ENCODE measurements at places on chromosomes 12 and 14.

DNA sequence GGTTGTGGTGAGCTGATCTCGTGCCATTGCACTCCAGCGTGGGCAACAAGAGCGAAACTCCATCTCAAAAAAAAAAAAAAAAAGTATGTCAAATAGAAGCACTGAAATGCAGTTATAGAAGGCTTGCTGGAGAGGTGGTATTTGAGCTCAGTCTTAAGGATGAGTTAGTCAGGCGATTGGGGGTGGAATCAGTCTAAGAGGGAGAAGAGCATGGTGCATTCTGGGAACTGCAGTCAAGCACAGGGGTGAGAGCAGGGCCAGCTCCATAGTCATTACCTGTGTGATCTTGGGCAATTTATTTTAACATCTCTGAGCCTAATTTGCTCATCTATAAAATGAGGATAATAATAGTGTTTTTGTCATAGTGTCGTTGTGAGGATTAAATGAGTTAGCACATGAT is 5.9 kb upstream of the GNB3 start:
- no peak for DNase-seq

- DNase-seq = no peak
These were observed 18.7 kb upstream of the OXA1L start for GRCh38 chr14:22747769-22748168.

- no peak for DNase-seq
These were observed 201.7 kb downstream of the STXBP6 start for GRCh38 chr14:24848102-24848790.

DNA sequence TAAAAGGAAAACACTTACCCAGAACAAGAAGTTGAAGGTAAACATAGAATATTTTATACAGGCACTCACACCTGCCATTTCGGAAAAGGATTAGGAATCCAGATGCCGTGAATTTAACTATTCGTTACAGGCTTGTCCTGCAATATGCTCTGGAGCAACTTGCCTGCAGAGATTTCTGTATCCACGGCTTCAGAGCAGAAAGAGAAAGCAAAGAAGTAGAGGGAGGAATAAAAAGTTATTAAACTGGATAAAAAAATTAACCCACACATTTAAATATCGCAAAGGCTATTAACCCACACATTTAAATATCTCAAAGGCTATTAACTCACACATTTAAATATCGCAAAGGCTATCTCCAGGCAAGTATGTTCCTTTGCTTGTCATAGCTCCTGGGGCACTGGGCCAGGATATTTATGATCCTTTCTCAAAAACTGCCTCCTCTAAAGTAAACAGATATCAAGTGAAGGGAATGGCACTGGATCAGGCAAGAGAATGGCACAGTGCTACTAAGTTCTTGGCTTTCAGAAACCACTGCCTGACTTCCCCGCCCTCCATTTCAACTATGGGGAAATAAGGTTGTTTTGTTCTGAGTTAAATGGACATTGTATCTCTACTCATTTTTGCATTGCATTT is at the start of gene TSPAN8:
TSS of gene TSPAN8 (minus strand) at position 399 of the 633 bp plus-strand sequence. CDS start at position 78, 321 bp downstream.
- no peak for DNase-seq

DNA sequence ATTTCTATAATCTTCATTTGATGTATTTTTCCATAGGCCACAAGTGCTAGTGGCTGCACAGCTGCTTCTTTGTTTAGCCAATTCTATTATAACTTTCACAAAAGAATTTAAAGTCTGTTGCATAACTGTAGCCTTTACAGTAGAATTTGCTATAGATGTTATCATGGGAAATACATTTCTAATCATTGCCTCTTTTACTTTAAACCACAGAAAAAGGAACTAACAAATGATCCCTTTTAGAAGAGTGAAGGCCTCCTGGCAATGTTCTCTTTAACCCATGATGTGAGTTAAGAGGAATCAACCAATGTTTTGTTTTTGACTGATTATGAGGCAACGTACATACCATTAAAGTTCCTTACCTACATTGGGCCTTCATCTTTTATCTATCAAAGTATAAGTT is 68.8 kb downstream of the RPL10L start:
- no peak for DNase-seq

- no peak for DNase-seq
These were observed 147.9 kb downstream of the ETV6 start for GRCh38 chr12:11797317-11797913.

DNA sequence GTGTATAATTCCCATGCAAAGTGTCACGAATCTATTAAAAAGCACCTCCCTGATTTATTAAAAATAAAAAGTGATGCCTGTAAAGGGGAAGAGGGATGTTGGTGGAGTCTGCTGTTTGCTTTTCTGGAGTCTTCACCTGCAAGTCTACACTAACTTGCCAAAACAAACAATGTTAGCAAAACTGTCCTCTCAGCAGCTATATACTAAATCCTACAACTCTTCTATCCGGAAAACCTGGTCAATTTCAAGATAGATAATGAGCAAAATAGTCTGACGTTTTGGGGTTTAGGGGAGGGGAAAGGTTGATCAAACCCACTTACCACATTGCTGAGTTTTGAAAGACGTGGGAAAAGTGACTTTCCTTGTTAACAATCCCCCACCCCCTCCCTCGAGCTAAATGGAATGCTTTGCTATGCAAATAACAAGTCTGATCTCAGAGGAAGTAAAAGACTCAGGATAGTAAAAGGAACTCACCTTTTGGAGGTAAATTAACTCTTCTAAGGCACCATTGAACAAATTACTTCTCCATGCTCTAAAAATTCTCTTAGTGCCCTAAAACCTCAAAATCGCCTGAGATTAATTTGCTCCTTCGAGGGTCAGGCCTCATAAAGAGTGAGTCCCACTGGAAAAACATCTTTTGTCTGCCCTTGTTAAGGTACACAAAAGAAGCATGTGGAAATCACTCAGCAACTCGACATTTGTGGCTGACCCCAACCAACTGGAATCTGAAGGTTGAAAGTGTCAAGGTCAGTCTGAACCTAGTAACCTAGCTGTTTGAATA is 13.5 kb downstream of the BMP4 start:
- DNase-seq = no peak

DNA sequence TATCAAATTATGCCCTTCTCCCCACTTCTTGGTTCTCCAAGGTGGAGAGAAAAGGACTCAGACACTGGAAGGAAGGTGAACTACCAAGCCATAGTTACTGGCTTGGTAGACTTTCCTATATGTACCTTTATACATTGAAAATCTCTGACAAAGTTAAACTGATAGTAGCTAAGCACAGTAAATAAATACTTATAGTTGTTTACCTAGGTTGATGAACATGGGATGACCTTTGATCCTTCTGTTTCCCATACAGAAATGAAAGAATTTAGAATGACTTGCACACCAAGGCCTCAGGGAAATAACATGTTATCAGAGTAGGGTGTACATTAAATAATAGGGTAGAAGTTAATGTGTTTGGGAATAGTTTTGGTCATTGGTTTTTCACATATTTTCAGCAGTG is 6.7 kb downstream of the ARHGAP5 start:
- DNase-seq = no peak

GRCh38 chr14:52888839-52889838 is 61.7 kb downstream of the FERMT2 start:
- no peak for DNase-seq

GRCh38 chr12:60920841-60921495 is 1325.1 kb downstream of the SLC16A7 start:
- DNase-seq = no peak

- DNase-seq = no peak
These were observed 17.3 kb downstream of the GSG1 start for GRCh38 chr12:13085968-13086686.

- DNase-seq = no peak
These were observed 117.3 kb upstream of the COCH start for GRCh38 chr14:30757082-30757481.

DNA sequence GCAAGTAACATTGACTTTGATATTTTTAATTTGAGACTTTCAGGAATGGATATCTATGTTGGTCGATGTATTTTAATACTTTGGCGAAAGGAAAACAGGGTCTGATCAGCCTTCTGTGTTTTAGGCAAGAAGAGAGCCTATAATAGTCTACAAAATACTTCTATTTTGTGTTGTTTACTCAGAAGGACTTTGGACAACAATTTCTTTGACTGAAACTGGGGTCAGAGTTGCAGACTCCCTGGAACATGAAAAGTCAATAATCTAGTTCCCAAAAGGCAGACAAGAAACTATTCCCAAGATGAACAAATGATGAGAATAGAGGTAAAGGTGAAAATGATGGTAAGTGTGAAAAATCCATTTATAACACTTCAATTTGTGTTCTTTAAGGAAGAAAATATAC is 10.6 kb upstream of the NUBPL start:
- DNase-seq = no peak

GRCh38 chr14:65019944-65020566 is 33.4 kb downstream of the FNTB start:
- DNase-seq = no peak

GRCh38 chr12:60257063-60257462 is 661.2 kb downstream of the SLC16A7 start:
- no peak for DNase-seq

GRCh38 chr12:79689477-79690141 is 1.2 kb downstream of the PAWR start:
- no peak for DNase-seq

DNA sequence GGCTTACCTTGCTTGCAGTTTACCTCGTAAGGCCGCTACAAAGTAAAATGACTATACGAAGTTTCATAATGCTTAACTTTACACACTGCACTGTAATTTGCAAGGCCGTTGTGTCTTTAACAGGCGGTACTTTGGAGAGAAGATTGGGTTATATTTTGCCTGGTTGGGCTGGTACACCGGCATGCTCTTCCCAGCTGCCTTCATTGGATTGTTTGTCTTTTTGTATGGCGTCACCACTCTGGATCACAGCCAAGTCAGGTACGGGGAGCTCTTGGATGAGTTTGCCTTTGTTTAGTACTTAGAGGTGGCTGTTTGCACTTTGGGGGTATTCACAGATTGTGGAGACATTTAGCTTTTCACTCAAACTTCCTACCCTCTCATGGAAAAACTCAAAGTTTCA is 167.8 kb downstream of the SLC5A8 start:
- no peak for DNase-seq

DNA sequence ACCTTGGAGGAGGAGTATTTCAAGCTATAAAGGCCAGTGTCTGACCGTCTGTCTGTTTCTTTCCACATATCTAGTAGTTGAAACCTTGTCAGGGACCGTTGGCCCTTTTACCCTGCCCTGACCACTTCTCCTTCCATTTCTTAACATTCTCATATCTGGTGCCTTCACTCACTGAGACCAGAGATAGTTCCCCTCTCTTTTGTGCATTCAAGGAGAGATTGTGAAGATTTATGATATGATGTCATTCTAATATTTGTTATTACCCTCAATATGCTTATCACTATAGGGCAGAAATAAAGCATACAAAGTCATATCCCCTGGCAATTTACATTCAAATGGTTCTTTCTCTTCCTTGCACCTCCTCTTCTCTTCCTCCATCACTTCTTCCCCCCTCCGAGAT is 83.3 kb downstream of the PLXNC1 start:
- DNase-seq = no peak

DNA sequence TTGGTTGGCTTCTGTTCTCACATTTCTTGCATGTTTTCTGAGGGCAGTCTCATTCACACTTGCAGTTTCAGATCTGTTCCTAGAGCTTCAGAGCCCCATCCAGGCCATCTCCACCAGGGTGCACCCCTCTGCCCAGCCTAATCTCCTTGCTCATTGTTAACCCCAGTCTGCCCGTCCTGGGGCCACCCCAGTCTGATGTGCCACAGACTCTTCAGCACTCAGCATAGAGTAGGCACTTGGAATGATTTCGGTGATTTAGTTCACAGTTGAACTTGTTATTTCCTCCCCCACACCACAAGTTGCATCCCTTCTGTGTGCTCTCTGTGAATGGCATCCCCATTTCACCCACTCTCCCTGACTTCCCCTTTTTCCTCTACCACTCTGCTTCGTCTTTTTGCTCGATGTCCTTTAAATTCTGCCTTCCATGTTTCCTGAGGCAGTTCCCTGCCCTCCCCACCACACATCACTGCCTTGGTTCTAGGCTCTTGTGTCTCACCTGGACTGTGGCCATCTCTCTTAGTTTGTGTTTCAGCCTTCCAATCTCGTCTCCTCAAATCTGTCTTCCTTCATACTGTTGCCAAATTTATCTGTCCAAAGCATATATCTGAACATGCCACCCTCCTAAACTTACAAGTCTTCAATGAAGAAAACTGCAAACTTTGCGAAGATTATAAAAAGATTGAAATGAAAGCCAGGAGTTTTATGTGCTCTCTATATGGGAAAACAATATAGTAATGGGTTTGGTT is 41.5 kb downstream of the ANO6 start:
- DNase-seq = no peak

- no peak for DNase-seq
These were observed 43.9 kb downstream of the IL31 start for GRCh38 chr12:122130150-122130549.

GRCh38 chr14:90874599-90874998 is 58.4 kb upstream of the TTC7B start:
- no peak for DNase-seq

GRCh38 chr14:22460461-22461195 is 128.4 kb downstream of the DAD1 start:
- DNase-seq = no peak

GRCh38 chr12:109009766-109010165 is 11.1 kb downstream of the SVOP start:
- no peak for DNase-seq

DNA sequence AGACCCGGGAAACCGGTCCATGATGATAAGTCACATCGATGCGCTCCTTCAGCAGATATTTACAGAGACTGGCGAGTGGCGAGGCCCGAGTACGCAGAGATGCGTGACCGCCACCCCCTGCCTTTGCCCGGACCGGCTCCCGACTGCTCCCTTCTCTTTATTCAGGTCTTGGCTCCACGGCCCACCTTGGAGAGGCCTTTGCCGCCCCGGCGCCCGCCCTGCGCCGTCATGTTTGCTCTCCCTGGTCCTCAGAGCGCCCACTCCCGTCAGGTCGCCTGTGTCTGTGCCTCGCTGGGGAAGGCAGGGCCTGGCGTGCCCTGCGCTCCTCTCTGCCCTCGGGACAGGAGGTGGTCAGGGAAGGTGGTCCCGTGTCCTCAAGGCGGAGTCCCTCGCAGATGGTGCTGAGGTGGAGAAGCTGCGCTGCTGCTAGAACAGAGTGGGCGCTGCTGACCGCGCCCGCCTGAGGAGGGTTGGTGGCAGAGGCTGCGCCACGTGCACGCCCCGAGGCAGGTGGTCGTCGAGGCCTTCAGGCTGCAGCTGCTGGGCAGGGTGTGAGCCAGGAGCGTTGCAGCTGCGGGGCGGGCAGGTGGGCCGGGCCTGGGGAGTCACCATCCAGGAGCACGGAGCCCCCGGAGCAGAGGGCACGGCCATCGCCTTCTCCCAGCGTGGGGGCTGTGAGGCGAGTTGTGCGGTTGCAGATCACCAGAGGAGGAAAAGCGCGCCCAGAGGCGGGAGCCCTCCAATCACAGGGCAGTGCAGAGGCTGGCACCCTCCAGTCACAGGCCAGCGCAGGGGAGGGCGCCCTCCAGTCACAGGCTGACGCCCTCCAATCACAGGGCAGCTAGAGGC is 27.2 kb downstream of the DDX51 start:
- no peak for DNase-seq
